Stimulated activated CD8-positive, alpha-beta memory T cell treated with anti-CD3 and anti-CD28 coated beads, Interleukin-7, amount 100 ng/mL, for 4 hours (primary cell): ENCODE measurements at places on chromosomes 7 and 10.

DNA sequence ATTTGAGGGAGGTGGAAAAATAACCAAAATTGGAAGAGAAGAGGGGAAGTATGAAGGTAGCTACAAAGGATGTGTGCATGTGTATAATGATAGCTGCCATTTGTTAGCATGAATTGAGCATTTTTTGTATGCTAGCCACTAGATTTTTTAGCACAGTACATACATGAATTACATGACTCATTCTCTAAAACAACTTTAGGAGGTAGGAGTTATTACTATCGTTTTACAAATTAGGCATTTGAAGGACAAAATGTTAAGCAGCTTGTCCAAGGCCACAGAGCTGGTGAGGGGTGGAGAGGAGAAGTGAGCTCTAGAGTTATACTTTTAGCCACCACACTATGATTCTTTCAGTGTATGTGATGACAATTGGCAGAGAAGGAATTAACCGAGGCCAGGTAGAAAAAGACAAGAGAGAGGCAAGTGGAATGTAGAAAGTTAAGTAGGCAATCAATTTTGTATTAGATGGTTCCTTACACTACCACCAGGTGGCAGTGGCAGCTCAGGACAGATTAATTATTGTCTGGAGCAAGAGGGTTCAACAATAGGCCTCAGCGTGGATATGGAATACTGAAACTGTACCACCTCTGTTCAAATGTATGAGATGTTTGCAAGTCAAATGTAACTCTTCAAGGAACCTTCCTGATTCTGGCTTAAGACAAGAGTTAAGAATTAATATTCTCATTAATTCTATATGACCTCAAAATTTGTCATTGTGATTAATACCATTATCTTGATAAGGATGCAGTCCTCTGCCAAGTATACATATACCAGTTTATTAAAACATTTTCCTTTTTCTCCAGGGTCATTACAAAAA lies 128.0 kb downstream of the MBL2 start:
- no peak for DNase-seq

GRCh38 chr10:105699504-105699903 lies 1058.4 kb downstream of the SORCS3 start:
- no peak for DNase-seq

DNA sequence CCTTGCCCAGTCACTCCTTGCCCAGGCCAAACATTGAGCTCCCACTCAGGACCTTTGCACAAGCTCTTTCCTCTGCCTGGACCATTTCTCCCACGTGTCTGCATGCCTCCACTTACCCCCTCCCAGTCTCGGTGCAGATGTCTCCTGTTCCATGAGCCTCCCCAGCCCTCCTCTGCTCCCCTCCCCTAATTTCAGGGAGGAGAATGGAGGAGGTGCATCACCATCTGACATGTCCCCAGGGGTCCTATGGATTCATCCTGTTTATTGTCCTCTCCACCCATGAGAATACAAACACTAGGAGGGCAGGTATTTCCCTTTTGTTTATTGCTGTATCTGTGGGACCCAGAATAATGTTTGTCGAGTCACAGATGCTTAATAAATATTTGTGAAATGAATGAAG lies 8.6 kb upstream of the GRID2IP start:
- DNase-seq: no peak

- DNase-seq: no peak
These were observed 14.6 kb downstream of the FGL2 start for GRCh38 chr7:77184990-77185389.

GRCh38 chr7:156014201-156014600 lies 201.9 kb upstream of the SHH start:
- no peak for DNase-seq

GRCh38 chr7:148623586-148624282 lies 33.2 kb downstream of the C7orf33 start:
- DNase-seq: no peak

DNA sequence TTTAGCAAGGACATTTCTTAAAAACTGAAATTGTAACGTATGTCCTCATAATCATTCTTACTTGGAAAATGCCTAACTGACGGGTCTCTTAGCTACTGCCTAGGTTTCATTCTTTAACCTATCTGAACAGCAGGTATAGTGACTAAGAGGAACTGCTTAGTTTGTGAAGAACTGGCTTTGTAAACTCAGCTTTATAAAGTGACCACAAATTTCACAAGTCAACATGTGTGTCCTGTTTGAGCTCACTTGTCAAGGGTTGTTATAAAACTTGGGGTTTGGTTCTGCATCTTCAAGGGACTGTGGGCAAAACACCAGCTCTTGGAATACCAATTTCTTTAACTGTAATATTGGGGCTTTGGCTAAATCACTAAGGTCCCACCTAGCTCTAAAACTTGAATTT lies 32.2 kb downstream of the MRPS33 start:
- no peak for DNase-seq

- DNase-seq: no peak
These were observed 173.7 kb downstream of the COBL start for GRCh38 chr7:51142741-51143385.

- no peak for DNase-seq
These were observed 262.0 kb upstream of the FERD3L start for GRCh38 chr7:19407270-19407669.

DNA sequence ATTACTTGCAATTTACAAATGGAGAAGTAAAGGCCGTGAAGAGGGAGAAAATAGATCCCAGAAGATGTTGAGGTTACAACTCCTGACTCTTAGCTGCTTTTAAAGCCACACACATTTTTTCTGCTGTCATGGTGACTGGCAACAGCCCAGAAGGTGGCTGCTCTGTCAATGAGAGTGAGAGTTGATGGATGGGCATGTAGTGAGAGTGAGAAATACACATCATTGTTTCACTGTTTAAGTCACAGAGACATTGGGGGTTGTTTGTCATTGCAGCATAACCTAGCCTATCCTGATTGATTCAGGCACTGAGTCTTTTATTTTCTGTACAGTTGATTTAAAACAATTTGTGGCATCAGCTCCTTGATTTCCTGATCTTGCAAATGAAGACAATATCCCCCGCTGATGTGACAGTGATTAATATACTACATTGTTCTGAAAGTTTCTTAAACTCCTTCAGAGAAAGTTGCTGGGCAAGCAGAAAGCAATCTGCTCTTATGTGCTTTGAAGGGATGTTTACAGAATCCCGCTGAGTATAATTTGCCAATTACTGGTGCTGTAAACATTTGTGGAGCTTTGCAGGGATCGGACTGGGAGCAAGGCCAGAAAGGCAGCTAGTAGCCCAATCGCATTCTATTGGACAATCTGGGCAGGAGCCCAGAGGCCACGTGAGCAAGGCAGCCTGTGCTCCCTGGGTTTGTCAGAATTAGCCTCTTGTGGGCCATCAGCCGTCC lies 229.6 kb downstream of the PRPF18 start:
- no peak for DNase-seq

- DNase-seq: no peak
These were observed 153.2 kb upstream of the FZD8 start for GRCh38 chr10:35795131-35795824.

- DNase-seq: no peak
These were observed 213.1 kb downstream of the C7orf25 start for GRCh38 chr7:42698600-42699374.

DNA sequence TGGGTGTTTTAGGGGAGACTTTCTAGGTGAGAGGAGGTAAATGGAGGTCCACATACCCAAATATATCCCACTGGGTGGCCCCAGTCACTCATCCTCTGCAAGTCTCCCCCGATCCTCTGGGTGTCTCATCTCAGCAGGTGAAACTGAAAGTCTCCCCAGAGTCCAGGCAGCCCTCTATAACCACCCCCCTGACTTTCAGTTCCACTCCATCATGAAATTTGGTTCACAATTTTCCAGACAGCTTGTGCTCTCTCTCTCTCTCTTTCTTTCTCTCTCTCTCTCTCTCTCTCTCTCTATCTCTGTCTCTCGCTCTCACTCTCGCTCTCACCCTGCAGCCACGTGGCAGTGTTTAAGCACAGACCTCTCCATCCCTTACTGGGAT lies 56.7 kb upstream of the ELN start:
- no peak for DNase-seq

GRCh38 chr7:121081327-121081936 lies 92.9 kb downstream of the CPED1 start:
- no peak for DNase-seq
